ENCODE measurements at places on chromosomes 3 and 15.

DNA sequence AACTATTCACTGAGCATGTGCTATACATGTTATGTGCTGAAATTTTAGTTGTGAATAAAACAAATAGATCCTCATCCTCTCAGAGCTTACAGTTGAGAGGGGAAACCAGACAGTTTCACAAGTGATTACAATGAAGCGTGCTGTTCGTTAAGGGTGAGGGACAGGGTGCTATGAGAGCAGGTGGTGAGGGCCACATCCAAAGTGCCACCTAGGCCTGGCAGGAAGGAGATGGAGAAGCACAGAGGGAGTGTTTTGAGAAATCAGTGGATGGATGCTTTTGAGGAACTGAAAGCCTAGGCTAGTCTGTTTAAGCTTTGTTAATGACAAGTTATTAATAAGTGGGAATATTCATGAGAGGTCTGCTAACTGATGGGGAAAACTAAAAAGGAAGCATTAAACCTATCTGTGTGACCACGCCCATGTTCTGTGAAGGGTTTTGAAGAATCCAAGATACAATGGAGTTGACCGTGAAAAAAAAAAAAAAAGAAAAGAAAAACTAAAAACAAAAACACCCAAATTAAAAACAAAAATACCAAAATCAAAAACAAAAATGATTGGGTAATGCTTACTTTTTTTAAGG is 7.3 kb downstream of the MCTP2 start:
- DNase-seq, result no peak

GRCh38 chr15:75195122-75195765 is 6.4 kb upstream of the C15orf39 start:
- peak; percentile 86 for DNase-seq

DNA sequence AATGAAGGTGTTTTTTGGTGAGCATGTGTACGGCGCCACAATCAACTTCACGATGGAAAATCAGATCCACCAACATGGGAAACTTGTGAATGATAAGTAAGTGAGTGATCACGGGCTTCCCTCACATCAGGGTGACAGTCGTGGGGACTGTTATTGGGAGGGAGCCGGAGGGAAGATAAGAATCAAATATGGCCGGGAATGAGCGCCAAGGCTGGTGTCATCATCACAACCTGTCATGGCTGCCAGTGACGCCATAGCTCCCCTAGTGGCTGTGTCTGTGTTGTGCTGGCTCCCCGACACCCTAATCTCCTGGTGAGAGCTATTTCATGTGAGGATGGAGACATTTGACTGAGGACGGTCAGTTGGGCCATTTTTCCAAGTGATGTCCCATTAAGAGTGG is 168.5 kb downstream of the SV2B start:
- DNase-seq, result no peak

GRCh38 chr3:127074900-127075360 is 92.0 kb downstream of the PLXNA1 start:
- DNase-seq, result no peak

- DNase-seq, result no peak
Observed at GRCh38 chr15:91316126-91316525, 216.1 kb downstream of the SV2B start.

- peak; percentile 37 for DNase-seq
Observed at GRCh38 chr3:78659386-78659987, 1108.3 kb downstream of the ROBO1 start.

GRCh38 chr3:173725507-173725906 is 328.0 kb downstream of the NLGN1 start:
- no peak for DNase-seq

DNA sequence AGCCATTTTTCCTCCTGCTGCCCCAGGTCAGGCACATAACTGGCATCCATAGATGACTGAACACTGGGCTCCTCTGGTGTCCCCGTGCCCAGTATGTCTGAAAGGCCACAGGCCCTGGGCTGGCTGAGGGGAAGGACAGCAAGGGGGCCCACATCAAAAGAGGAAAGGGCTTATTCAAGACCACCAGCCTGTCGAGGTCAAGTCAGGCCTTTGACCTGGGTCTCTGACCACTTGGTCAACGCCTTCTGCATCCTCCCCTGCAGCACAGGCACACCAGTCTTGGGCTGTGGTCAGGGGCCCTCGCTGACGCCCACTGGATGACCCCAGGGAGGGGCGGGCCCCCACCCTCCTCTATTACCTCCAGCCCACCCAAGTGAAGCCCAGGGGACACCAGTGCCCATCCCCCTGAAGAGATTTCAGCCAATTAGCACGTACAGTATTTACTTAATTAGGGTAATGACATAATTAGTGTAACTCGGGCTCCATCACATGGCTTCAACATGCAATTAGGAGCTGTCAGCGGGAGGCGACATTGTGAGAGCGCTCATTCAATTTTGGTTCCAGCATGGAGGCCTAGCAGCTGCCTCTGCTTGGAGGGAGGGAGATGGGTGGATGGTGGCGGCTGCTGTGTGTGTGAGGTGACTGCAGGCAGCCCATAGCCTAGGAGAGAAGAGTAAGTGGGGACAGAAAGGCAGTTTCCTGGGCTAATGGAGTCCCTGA is 13.5 kb upstream of the DNAH1 start:
- DNase-seq, result peak; percentile 86

- no peak for DNase-seq
Observed at GRCh38 chr3:30795176-30795575, 99.3 kb downstream of the GADL1 start.

All from retina (tissue), 1 donor.